Right ventricle myocardium inferior (tissue), 1 donor: ENCODE measurements at places on chromosomes 3 and 15. TPM values are rescaled to one million over a fixed set of nuclear protein-coding genes. Genes with fewer than 3 reads are reported as not detected.

DNA sequence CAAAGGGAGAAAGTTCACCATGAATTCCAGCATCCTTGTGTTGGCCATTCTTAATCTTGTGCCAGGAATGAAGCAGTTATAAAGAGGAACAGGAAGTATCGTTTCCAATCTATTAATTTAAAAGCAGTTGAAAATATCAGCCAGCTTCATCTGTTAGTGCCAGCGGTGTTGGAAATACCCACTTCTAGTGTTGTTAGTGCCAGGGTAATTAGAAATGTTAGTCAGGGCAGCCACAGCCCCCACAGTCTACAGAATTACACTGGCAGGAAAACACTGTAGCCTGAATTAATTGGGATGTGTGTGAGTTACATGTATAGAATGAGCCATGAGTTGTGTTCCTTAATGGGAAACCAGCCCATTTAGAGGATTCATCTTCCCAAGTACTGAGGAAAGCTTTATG, 127.8 kb downstream of the GHSR start:
- no peak for DNase-seq

DNA sequence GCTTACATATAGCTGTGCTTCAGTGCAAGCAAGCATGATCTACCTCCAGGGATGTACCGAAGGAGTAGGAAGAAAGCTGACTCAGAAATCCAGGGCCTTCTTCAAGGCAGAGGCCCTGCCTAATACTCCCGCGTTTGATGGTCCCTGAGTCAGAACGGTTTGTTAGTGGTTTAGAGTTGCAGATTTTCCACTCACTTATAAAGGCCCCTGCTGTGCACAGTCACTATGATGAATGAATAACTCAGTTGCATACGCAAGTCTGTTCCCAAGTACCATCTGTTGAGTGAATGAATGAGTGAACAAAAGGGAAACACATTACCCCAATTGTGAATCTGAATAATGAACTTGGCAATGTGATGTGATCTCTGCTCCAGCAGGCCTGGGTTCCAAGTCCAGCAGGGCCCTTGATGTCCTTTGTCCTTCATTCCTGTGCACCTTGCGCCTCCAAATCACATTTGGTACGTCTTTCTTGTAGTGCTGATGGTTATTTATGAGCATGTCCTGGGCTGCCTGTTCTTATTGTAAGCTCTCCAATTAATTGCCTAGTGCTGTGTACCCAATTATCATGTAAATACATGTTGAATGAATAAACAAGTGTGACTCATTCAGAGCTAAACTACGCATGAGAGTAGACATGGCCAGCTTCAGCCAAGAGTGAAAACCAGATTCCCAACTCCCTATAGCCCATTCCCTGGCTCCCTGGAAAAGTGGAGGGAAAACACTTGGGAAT, 85.3 kb upstream of the LIMD1 start:
- no peak for DNase-seq

DNA sequence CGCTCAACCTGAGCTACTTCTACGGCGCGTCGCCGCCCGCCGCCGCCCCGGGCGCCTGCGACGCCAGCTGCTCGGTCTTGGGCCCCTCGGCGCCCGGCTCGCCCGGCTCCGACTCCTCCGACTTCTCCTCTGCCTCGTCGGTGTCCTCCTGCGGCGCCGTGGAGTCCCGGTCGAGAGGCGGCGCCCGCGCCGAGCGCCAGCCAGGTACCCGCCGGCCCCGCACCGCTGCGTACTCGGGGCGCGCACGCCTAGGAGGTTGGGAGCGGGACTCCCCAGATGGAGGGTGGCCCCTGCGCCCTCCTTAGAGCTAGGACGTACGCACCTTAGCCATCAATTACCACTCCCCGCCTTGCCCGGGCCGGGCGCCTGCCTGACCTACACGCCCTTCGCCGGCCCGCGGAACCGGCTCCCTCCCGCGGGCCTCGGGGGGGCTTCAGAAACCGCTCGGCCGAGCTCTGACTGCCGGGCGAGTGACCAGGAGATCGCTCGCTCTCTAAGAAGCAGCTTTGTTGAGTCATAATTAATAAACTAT, 466 bp downstream of the NFKBIZ start:
- DNase-seq: peak; percentile 85

PP2D1 gene
- not detected for total RNA-seq

DNA sequence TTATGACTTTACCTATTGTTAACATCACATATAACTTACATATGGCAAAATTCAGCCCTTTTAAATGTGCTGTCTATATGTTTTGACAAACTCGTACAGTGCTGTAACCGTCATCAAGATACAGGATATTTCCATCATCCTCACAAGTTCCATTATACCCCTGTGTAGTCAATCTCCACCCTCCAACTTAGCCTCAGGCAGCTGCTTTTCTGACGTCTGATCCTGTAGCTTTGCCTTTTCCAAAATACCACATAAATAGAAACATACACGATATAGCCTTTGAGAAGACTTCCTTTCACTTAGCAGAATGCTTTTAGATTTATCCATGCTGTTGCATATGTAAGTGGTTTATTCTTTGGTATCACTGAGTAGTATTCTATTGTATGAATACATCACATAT, 47.1 kb downstream of the SLC12A1 start:
- DNase-seq: no peak

DNA sequence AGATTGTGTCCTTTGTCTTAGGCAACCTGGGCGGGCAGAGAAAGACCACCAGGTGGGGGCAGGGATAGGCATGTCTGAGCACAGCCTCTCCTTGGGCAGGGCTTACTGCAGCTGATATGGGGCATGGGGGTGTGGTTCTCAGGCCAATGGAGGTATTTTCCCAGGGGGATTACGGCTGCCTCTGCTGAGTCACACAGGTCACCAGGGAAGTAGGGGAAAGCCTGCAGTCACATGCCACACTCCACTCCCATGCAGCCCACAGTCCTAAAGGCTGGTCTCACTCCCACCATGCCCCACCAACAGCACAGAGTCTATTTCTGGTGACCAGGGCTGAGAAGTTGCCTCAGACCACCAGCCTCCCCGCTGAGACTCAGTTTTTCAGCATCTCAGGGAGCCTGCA, 466.4 kb downstream of the DIPK2A start:
- DNase-seq: no peak

ZNF660 gene
- total RNA-seq: 0.49 TPM

DNA sequence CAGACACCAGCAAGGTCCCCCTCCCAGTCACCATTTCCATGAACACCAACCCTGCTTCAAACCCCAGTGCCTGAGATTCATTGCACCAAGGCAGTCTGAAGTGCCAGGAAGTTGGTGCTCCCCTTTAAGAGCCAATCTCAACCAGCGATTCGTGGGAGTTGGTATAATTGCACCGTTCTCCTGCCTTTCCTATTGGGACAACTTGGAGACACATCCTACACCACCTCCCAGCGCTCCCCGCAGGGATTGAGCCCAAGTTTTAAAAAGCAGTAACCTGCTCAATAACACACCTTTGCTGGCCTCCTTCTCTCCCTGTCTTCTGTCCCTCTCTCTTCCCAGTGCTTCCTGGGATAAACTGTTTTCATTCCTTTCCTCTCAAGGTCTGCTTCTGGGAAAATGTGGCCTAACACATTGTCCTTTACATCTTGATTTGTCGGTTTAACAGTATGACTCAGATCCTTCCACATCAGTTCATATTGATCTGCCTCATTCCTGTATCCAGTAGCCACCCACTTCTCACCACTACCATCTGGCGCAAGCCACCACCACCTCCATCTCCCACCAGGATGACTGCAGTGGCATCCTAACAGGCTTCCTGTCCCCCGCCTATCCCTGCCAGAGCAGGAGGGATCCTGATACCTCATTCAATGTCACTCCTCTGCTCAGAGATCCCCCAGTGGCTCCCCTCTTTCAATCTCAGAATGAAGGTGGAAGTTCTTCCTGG, 37.8 kb upstream of the HRH1 start:
- DNase-seq: no peak

- no peak for DNase-seq
Measured at GRCh38 chr3:44995142-44995770, 19.2 kb downstream of the EXOSC7 start.

GABRA5 gene
- total RNA-seq: not detected

EPHB1 gene
- total RNA-seq: 1.4 TPM

GRCh38 chr3:32450426-32450825, 52.2 kb downstream of the CMTM6 start:
- DNase-seq: no peak

GRCh38 chr15:67240235-67241131, 14.0 kb downstream of the AAGAB start:
- DNase-seq: no peak

FRMD4B gene
- total RNA-seq: 16.0 TPM

RAB6B gene
- total RNA-seq: 58.8 TPM

COL6A5 gene
- not detected for total RNA-seq

- DNase-seq: no peak
Measured at GRCh38 chr15:48367483-48367882, 36.3 kb downstream of the DUT start.

ECE2 gene
- not detected for total RNA-seq

MAGEL2 gene
- total RNA-seq: not detected

DNA sequence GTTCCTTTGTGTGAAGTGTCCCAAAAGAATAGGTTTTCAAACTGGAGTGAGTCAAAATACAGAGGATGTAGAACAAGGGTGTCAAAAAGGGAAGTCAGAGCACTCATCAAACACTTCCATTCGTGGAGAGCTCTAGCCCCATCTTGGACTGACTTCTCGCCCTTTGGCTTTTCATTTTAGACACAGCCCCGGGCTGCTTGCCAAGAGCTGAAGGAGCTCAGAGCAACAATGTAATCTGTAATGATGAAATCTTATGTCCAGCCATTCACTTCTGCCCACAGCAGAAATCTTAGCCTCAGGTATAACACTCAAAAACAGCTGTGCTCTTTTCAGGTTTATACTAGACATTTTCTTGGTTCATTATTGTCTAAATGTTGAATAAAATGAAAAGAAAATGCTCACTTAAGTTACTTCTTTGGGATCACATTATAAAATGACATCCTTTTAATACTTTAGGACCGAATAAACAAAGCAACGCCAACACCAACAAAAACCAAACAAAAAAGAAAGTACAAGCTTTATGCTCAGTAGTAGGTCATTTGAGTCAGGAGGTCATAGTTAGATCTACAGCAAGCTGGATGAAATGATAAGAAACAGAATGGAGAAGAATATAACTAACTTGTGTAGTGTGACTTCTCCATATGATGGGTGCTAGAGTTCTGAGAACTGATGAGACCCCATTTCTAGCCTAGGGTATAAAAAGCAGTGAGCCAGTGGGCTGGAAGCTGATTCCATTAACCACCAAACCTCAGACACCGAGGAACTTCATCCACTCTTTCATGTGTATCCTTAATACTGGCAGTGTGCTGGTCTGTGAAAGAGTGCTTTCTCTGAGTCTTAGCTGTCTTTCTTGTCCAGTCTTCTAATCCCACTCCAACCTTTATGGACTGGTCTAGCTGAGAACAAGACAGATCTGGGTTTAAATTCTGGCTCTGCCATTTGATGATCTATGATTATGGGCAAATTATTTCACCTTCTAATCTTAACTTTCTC, 131.8 kb upstream of the SLC7A14 start:
- DNase-seq: no peak

DNA sequence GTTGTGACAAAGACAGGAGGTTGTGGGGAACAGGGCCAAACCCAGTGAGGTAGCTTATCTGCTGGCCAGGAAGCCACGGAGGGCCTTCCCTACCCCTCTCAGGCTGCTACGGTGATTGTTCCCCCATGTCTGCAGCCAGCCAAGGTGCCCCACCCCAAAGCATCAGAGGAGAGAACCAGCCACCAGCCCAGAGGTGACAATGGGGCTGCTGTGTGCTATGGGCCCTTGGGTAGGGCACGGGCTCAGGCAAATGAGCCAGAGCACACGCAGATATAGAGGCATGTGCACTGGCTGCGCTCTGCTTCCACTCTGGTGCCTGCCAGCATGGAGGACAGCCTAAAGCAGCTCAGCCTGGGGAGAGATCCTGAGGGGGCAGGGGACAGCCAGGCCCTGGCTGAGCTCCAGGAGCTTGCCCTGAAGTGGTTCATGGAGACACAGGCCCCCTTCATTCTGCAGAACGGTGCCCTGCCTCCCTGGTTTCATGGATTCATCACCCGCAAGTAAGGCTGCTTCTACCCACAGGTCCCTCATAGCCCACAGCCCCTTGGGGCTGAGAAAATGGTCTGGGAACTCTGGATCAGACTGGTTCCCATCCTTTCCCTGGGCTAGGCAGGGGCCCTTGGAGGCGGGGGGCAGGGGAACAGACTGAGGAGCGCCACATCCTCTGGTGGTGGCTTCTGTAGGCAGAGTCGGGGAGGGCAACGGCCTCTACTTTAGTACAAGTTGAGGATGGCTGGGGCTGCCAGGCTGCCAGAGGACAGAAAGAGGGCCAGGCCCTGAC, at the start of gene SH2D7:
Gene SH2D7, plus strand, starts transcription at position 301 of the 781 bp plus-strand sequence. Its CDS starts 24 bp downstream, at position 325.
- peak; percentile 67 for DNase-seq

DNA sequence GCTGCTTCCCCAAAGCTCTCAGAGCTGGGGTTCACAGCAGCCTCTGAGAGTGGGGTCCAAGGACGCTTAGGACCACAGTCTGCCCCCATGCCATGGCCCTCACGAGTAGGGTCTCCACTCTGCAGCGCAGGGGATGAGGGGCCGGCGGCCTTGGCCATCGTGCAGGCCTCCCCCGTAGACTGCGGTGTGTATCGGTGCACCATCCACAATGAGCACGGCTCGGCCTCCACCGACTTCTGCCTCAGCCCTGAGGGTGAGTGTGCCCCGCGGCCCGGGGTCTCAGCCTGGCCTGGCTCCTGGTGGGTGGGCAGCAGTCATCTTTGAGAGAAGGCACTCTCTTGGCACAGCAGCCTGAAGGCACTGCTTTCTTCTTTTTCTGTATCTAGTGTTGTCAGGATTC, 24.8 kb upstream of the SLC28A1 start:
- DNase-seq: no peak

- peak; percentile 34 for DNase-seq
Measured at GRCh38 chr15:72288796-72289596, 16.6 kb upstream of the PARP6 start.

- DNase-seq: no peak
Measured at GRCh38 chr3:99945328-99945995, 127.8 kb downstream of the CMSS1 start.
